ENCODE measurements at places on chromosomes 1 and 21. TPM values are rescaled to one million over a fixed set of nuclear protein-coding genes. Genes with fewer than 3 reads are reported as not detected.

The IFI44 gene
- 38.9 TPM for polyA plus RNA-seq

The LRRC53 gene
- 0.06 TPM for polyA plus RNA-seq

The STIL gene
- 4.4 TPM for polyA plus RNA-seq

The CAPN9 gene
- 0.20 TPM for polyA plus RNA-seq

The SFN gene
- not detected for polyA plus RNA-seq

The ATAD3C gene
- 0.68 TPM for polyA plus RNA-seq

The PPFIA4 gene
- 51.0 TPM for polyA plus RNA-seq

The FAM229A gene
- 13.9 TPM for polyA plus RNA-seq

The LEMD1 gene
- 7.2 TPM for polyA plus RNA-seq

The VASH2 gene
- polyA plus RNA-seq: 20.3 TPM

The KCNA10 gene
- not detected for polyA plus RNA-seq

The PLA2G4A gene
- 4.7 TPM for polyA plus RNA-seq

The OTUD7B gene
- 14.5 TPM for polyA plus RNA-seq

The RGS1 gene
- polyA plus RNA-seq: 16.9 TPM

The TRIM67 gene
- 37.2 TPM for polyA plus RNA-seq

The TNFRSF25 gene
- 37.5 TPM for polyA plus RNA-seq

The MYOG gene
- polyA plus RNA-seq: 0.29 TPM

The SEMA4A gene
- polyA plus RNA-seq: 42.0 TPM

The MIXL1 gene
- polyA plus RNA-seq: 0.92 TPM

The HES2 gene
- polyA plus RNA-seq: 0.19 TPM

The IKBKE gene
- polyA plus RNA-seq: 4.4 TPM

The LENEP gene
- polyA plus RNA-seq: 0.39 TPM

The ANGPTL3 gene
- not detected for polyA plus RNA-seq

The OR2T35 gene
- polyA plus RNA-seq: not detected

The CCDC190 gene
- polyA plus RNA-seq: not detected

The TM2D1 gene
- polyA plus RNA-seq: 67.5 TPM

The ID3 gene
- 199 TPM for polyA plus RNA-seq

The KRTAP19-8 gene
- polyA plus RNA-seq: not detected

The SPRR1A gene
- not detected for polyA plus RNA-seq

The DCST2 gene
- 1.2 TPM for polyA plus RNA-seq

The CFHR2 gene
- not detected for polyA plus RNA-seq

The AMY1A gene
- polyA plus RNA-seq: not detected

The FOXD3 gene
- polyA plus RNA-seq: 6.0 TPM

The CHTOP gene
- polyA plus RNA-seq: 127 TPM

The TMEM269 gene
- 1.3 TPM for polyA plus RNA-seq

The OR2L2 gene
- polyA plus RNA-seq: 0.27 TPM

The VTCN1 gene
- 0.69 TPM for polyA plus RNA-seq

The CHIA gene
- not detected for polyA plus RNA-seq

The CRP gene
- polyA plus RNA-seq: not detected

The INSRR gene
- polyA plus RNA-seq: 3.4 TPM

The CCDC181 gene
- 11.0 TPM for polyA plus RNA-seq

The TNFRSF4 gene
- 1.0 TPM for polyA plus RNA-seq

The NPR1 gene
- polyA plus RNA-seq: 1.6 TPM

The GJA8 gene
- not detected for polyA plus RNA-seq

The GBP7 gene
- polyA plus RNA-seq: 0.16 TPM

The KANK4 gene
- 8.9 TPM for polyA plus RNA-seq

The PALMD gene
- polyA plus RNA-seq: 13.7 TPM

The FCRLA gene
- polyA plus RNA-seq: 0.70 TPM

The TEDDM1 gene
- 0.12 TPM for polyA plus RNA-seq

The SLAMF8 gene
- not detected for polyA plus RNA-seq

The CDK18 gene
- polyA plus RNA-seq: 139 TPM

The ADORA3 gene
- 14.5 TPM for polyA plus RNA-seq

The KRTAP10-7 gene
- polyA plus RNA-seq: not detected

The ARMH1 gene
- 15.5 TPM for polyA plus RNA-seq

The HES5 gene
- polyA plus RNA-seq: 24.1 TPM

The TTF2 gene
- 7.2 TPM for polyA plus RNA-seq

The OR2G3 gene
- polyA plus RNA-seq: not detected
